ENCODE measurements at places on chromosomes 1 and 21.

DNA sequence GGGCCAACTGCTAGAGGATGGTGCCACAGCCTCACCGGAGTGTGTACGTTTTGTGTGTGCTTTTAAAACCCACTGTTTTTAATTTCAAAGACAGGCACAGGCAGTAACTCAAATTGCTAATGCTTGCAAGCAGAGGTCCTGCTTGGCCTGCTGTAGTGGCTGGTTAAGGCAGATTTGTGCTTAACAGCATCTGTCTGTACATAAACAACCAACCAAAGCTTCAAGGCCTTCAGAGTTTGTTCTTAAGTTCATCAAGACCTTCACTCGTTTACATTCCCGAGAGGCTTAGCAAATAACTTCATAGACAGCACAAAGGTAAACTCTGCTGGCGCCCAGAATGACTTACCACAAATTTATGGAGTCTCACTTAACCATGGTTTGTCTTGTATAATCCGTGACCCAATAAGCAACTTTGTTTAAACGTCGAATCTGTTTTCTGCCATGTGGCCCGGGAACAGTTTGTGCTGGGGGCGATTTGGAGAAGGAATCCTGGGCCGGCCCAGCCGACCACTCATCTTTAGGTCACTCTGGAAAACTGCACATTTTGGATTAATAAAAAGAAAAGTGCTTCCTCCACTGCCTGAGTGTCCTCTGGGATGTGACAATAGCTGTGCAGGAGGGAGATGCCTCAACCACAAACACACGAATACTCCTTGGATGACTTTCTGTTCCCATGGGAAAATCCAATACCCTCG lies 58.1 kb downstream of the CAPZB start:
- no peak for DNase-seq

DNA sequence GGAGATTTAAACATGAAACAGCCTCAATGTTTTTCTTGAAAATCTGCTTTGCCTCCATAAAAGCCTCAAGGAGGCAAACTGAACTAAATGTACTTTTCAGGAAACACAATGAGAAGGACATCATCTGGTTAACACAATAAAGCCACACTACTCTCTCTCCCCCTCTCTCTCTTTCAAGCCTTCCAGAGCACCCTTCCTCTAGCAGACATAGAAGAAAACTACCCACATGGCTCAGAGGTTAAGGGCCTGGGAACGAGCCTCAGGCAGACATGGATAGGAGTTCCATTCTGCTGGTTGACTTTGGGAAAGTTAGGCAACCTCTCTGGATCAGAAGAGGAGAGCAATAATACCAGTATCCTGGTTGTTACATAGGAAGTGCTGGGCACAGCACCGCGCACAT lies 42.9 kb downstream of the RUNX1 start:
- DNase-seq: no peak

GRCh38 chr1:19621274-19621950 lies 22.7 kb upstream of the NBL1 start:
- DNase-seq: no peak

DNA sequence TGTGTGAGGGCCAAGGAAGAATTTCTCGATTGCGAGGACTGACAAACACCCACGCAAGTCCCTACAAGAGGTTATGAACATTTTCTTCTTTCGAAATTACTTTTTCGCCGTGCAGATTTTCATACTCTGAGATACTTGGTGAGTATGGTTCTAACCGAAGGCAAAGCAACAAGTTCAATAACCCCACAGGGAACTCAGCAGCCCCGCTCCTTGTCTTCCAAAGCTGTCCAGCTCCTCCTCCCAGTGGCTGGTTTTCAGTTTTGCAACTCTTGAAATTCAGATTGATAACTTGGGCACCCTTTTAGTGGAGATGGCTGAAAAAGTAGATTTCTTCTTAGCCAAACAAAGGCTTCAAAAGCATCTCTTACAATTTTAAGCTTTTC lies 154.4 kb downstream of the SETD4 start:
- DNase-seq: no peak

- no peak for DNase-seq
These were observed 2.6 kb upstream of the TMEM82 start for GRCh38 chr1:15739745-15740144.

DNA sequence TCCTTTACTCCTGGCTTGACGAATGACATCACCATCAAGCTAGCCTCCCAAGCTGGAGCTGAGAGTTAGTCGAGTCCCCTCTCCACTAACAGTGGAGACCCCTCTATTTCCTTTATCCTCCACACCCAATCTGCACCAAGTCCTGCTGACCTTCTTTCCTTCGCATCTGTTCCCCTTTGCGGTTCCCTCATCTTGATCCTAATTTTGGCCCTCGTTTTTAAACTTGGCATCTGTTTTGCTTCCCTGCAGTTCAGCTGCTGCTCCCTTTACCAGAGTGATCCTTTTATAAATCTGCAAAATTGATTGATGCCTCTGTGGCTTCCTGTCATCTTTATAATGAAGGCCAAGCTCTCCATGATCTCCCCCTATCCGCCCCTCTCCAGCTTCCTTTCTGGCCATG lies 49.0 kb upstream of the TSPAN2 start:
- no peak for DNase-seq

DNA sequence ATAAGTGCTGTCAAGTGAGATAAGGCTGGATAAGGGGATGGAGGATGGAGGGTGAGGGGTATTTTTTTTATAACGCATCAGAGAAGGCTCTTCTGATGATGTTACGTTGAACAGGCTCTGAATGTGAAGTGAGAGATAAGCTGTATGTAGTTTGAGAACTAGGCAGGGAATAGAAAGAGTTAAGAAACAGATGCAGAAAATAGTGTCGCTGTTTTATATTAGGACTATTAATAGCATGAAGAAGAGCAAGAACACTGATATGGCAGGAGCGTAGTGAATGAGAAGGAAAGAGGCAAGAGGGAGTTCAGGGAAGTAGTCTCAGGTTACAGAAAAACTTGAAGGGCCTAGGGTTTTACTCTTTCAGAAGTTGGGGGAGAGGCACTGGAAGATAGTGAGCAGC lies 59.8 kb downstream of the GPR88 start:
- no peak for DNase-seq

GRCh38 chr1:110477041-110477440 lies 26.1 kb downstream of the PROK1 start:
- DNase-seq: no peak

Data from NCI-H526 (cell line).